ENCODE measurements at places on chromosomes 2 and 18. TPM values are rescaled to one million over a fixed set of nuclear protein-coding genes. Genes with fewer than 3 reads are reported as not detected.

GRCh38 chr2:191218292-191218898 is 26.8 kb upstream of the MYO1B start:
- no peak overlapping the region for H3K27ac ChIP-seq
- H3K4me1 ChIP-seq = no peaks in the 10 kb centered on the region
- DNase-seq = peak; percentile 66
- no peak overlapping the region for H3K4me3 ChIP-seq
- no peaks in the 10 kb centered on the region for H3K36me3 ChIP-seq
- no peaks in the 10 kb centered on the region for H3K27me3 ChIP-seq

DNA sequence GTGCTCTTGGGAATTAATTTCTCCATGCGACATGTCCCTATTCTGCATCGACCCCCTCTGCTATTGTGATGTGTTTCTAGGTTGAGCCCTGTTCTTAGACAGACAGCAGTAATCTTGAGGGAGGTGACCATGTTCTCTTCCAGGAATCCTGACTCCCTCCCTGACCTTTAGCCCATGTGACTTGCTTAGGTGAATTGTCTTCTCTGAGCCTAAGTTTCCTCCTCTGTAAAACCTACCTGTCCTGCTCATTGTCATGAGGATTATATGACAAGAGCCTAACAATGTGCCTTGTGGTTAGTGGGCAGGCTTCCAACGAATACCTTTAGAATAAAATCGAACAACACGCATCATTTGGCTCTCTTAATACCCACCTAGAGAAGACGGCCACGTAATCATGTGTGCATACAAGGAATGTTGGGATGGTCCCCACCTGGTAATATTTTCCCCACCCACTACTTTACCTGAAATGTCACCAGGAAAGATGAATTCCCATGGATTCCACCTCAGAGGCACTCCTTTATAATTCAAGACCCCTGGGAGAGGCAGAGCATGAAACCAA is 59.8 kb downstream of the HAUS1 start:
- no peak for DNase-seq
- H3K27me3 ChIP-seq = no peaks in the 10 kb centered on the region
- H3K36me3 ChIP-seq = no peaks in the 10 kb centered on the region
- no peak overlapping the region for H3K27ac ChIP-seq

DNA sequence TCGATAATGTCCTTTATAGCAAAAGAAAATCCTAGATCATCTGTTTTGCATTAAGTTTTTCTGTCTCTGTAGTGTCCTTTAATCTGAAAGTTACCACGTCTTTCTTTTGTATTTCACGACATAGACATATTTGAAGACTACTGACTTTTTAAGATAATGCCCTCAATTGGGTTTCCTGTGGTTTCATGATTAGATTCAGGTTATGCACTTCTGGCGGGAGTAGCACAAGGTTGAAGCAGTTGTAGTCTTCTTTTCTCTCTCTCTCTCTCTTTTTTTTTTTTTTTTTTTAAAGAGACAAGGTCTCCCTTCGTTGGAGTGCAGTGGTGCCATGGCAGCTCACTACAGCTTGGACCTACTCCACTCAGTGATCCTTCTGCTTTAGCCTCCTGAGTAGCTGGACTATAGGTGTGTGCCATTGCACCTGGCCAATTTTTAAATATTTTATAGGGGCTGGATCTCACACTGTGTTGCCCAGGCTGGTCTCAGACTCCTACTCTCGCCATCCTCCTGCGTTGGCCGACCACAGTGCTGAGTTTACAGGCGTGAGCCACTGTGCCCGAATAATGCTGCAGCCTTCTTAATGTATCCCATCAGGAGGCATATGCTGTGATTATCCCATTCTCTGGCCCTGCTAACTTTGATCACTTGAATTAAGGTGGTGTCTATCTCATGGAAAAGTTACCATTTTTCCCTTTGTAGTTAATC is 3.9 kb downstream of the INPP4A start:
- H3K27me3 ChIP-seq = no peaks in the 10 kb centered on the region
- no peaks in the 10 kb centered on the region for H3K36me3 ChIP-seq
- DNase-seq = no peak
- peaks cover 32% of the 10 kb centered on the region for H3K4me1 ChIP-seq
- H3K4me3 ChIP-seq = no peak overlapping the region

GRCh38 chr2:3633089-3633981 is 24.7 kb upstream of the ALLC start:
- H3K27ac ChIP-seq = no peak overlapping the region
- H3K4me3 ChIP-seq = no peak overlapping the region
- peak; percentile 24 for DNase-seq
- no peaks in the 10 kb centered on the region for H3K36me3 ChIP-seq
- H3K27me3 ChIP-seq = no peaks in the 10 kb centered on the region
- H3K4me1 ChIP-seq = no peaks in the 10 kb centered on the region

Gene OBSL1
- 213 TPM for total RNA-seq

Gene SDC1
- 3.4 TPM for total RNA-seq

DNA sequence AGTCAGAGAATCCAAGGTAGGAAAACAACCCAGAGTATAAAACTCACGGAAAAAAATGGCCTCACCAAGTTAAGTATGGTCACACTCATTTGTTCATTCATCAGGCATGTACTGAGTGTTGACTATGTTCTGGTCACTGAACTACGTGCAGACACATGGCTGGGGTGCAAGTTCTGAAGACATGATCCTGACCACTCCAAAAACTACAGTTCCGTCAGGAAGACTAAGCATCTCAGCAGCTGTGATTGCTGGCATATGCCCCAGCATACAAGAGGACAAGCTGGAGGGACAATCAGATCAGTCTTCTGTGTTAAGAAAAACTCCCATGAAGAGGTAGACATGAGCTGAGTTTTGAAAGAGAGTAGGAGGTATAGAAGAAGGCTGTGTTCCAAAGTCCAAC is 72.8 kb downstream of the TCF4 start:
- H3K36me3 ChIP-seq = no peaks in the 10 kb centered on the region
- no peaks in the 10 kb centered on the region for H3K27me3 ChIP-seq
- DNase-seq = no peak
- H3K4me3 ChIP-seq = no peak overlapping the region
- no peak overlapping the region for H3K27ac ChIP-seq

DNA sequence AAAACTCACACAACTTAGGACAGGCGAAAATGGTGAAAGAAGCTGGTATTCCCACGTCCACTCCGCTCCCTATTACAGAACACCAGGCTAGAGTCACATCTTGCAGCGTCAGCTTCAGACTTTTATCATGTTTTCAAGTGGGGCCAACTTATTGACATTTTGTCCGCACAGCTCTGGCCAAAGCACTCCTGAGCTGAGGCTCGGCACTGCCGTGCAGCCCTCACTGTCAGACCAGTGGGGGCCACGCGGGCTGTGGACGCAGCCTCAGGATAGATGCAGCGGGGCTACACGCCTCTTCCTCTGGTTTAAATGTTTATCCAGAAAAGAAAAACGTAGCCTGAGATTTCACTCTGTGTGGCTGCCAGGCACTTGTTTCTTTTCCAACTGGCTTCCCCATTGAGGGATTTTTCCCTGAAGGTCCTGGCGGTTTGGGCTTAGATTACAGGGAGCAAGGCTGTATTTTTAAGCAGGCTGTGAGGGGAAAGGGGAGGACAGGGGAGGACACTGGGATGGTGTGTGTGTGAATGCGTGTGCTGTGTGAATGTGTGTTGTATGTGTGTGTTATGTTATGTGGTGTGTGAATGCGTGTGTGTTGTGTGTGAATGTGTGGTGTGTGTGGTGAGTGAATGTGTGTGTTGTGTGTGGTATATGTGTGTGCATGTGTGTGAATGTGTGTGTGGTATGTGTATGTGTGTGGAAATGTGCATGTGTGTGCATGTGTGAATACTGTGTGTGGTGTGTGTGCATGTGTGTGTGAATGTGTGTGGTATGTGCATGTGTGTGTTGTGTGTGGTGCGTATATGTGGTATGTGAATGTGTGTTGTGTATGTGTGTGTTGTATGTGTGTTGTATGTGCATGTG is 267.6 kb downstream of the DCDC2C start:
- H3K27me3 ChIP-seq = no peaks in the 10 kb centered on the region
- no peaks in the 10 kb centered on the region for H3K36me3 ChIP-seq
- no peak overlapping the region for H3K4me3 ChIP-seq
- no peak overlapping the region for H3K27ac ChIP-seq

GRCh38 chr2:51720826-51721225 is 688.9 kb upstream of the NRXN1 start:
- no peaks in the 10 kb centered on the region for H3K4me1 ChIP-seq
- H3K4me3 ChIP-seq = no peak overlapping the region
- no peaks in the 10 kb centered on the region for H3K27me3 ChIP-seq
- DNase-seq = no peak
- no peaks in the 10 kb centered on the region for H3K36me3 ChIP-seq

DNA sequence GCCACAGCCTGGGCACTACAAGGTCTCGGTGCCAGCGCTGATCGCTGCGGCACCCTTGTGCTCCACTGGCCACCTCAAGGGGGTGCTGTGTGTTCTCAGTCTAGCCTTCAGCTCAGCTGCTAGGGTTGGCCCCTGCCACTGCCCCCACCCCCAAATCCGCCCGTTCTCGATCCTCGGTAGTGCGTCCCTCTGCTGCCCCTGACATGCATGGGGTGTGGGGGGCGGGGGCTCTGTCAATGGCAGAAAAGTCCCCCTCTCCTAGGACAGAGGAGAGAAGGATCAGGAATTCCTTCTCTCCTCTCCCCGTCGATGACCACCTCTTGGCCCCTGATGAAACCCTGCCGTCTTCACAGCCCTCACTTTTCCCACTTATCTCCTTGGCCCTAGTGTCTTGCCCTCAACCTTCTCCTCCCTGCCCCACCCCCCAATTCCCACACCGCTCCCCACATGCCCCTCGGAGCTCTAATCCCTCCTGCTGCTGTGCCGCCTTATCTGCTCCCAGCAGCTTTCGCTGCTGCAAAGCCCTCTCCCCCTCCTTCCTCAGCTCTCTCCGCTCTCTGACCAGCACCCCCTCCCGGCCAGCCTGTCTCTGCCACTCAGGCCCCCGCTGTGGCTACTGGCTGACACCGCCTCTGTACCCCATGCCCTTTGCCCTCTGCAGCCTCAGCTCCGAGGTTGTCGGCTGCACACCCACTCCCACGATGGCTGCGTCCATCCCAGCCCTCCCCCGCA is 4.3 kb upstream of the ASIC4 start:
- no peaks in the 10 kb centered on the region for H3K4me1 ChIP-seq
- DNase-seq = peak; percentile 54
- H3K27me3 ChIP-seq = peaks cover 25% of the 10 kb centered on the region
- no peaks in the 10 kb centered on the region for H3K36me3 ChIP-seq
- H3K4me3 ChIP-seq = no peak overlapping the region

Measured in adrenal gland (tissue), 19 donors.